Body of pancreas (tissue), 4 donors: ENCODE measurements at places on chromosomes 5 and 9.

GRCh38 chr9:36938617-36939016, 95.5 kb downstream of the PAX5 start:
- DNase-seq: no peak

DNA sequence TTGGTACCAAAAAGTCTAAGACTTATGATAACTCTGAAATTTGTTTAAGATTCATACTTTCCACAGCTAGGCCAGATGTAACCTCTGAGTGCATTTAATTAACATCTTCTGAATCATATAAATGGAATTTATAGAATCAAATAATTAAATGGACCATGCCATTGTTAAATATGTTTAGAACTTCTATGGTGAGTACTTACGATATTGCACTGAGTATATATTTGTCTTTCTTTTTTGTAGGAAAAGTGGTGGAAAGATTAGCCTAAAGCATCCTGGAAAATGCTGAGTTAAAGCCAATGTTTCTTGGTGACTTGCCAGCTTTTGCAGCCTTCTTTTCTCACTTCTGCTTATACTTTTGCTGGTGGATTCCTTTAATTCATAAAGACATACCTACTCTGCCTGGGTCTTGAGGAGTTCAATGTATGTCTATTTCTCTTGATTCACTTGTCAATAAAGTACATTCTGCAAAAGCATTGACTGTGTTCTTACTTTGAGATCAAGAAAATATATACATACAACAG, 11.9 kb downstream of the SPINK6 start:
- DNase-seq: no peak

GRCh38 chr5:54991416-54991815, 6.0 kb upstream of the ESM1 start:
- no peak for DNase-seq

DNA sequence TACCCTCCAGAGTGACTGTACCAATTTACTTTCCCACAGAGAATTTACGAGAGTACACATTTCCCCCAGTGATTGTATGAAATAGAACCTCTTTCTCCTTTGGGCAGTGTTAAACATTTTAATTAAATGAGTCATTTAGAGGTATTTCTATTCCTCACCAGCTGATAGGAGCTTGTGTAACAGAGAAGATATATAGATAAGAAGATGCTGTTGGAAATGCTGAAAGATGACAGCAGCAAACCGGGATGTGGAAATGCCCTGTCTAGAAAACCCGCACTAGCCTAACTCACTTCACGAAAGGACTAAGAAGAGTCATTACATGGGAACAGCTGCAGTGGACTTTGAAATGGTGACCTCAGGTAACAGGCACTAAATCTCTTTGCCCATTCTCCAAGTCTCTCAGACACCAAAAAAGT, 68.3 kb downstream of the LPAR1 start:
- no peak for DNase-seq

GRCh38 chr9:27396495-27396894, 99.5 kb upstream of the EQTN start:
- DNase-seq: no peak

- DNase-seq: peak; percentile 50
These were observed 46.6 kb downstream of the CYFIP2 start for GRCh38 chr5:157312492-157312891.

- DNase-seq: no peak
These were observed 416.5 kb upstream of the POU5F2 start for GRCh38 chr5:94157704-94158539.

DNA sequence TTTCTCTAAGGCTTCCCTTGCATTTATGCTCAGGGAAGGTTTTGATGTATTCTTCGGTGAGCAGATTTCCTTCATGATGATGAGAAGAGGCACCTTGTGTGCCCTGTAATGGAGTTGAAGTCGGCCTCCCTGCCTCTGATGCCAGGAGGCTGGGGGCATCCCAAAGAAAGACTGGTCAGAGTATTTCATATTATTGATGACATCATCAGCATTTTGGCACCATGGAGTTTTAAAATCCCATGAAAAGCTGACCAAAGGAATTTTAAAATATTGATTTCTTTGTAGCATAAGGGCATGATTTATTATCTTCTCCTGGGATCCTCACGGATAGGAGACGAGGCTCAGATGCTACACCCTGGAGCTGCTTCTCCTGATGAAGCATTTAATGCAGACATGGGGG, 231.2 kb upstream of the IRX1 start:
- no peak for DNase-seq

GRCh38 chr9:83403527-83404238, 134.5 kb downstream of the FRMD3 start:
- no peak for DNase-seq

- DNase-seq: no peak
These were observed 42.8 kb upstream of the IPPK start for GRCh38 chr9:92712767-92713166.

GRCh38 chr9:1453636-1454035, 403.5 kb downstream of the DMRT2 start:
- no peak for DNase-seq
